ENCODE measurements at places on chromosomes 5 and 9.

- DNase-seq, result no peak
Observed at GRCh38 chr9:124878518-124878917, 16.6 kb downstream of the ARPC5L start.

DNA sequence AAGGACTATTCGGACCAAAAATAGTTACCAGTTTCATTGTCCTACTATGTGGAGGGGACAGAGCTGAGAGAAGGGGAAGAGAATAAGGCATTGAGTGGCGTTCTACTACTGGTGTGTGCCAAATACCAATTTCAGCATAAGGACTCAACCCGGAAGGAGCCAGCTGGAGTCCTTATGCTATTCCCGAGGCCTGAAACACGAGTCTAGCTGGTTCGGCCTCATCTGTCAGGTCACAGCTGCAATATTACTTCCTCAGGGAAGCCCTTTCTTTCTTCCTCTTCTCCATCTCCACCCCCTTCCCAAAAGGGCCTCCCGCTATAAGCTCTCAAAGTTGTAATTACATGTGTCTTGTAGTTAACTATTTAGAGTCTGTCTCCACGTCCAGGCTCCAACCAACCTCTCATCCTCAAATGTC, 20.5 kb upstream of the FER start:
- no peak for DNase-seq

GRCh38 chr9:123322273-123323195, 33.5 kb upstream of the CRB2 start:
- DNase-seq, result peak; percentile 62

GRCh38 chr9:71120501-71121247, 747 bp downstream of the TRPM3 start:
- no peak for DNase-seq

DNA sequence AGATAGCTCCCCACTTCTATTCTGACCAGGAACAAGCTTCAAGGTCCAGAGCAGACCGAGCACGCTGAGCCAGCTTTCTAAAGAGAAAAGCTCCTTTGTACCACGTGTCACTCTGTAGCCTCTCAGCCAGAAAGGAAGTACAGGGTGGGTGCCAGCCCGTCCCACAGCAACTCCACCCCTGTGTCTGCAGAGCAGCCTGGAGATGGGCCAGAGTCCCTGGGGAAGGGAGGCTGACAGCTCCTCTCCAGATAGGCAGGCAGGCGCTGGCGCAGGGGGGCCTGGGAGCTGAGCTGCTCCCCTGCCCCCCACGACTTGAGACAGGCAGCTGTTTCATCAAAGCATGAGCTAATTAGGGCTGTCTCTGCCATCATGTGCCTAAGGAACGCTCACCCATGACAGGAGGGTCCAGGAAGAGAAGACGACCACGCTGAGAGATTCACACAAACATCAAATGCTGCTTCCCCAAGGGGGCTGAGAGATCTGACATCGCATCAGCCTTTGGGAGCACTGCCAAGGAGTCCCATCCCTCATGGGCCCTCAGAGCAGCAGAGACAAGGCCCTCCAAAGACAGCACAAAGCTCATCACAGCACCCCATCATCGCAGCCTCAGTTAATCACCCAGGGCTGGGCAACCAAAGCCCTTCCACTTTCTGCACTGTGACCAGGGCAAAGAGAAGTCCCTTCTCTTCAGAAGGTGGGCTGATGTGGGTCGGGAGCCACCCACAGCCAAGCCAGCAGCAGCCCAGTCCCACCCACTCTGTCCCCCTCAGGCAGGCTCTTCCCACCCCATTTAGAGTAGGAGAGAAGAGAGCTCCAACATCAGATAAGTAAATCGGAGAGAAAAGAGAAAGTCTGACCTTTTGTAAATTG, 78.5 kb upstream of the LRRTM2 start:
- DNase-seq, result peak; percentile 29

DNA sequence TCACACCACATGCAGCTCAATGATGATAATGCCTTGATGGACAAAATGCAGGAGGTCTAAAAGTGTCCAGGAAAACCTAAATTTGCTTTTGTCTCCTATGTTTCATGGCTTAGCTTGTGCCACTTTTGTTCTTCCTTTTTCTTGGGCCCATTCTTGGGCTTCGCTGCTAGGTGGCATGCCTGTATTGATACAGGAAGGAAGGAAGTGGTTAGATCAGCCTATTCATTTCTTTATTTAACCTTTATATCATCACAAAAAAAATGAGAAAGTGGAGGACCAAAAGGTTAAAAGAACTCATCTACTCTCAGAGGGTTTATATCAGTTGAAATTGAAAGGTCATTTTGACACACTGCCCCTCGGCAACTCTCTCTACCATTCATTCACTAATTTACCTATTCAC, 260.2 kb downstream of the ARHGAP26 start:
- DNase-seq, result peak; percentile 25

DNA sequence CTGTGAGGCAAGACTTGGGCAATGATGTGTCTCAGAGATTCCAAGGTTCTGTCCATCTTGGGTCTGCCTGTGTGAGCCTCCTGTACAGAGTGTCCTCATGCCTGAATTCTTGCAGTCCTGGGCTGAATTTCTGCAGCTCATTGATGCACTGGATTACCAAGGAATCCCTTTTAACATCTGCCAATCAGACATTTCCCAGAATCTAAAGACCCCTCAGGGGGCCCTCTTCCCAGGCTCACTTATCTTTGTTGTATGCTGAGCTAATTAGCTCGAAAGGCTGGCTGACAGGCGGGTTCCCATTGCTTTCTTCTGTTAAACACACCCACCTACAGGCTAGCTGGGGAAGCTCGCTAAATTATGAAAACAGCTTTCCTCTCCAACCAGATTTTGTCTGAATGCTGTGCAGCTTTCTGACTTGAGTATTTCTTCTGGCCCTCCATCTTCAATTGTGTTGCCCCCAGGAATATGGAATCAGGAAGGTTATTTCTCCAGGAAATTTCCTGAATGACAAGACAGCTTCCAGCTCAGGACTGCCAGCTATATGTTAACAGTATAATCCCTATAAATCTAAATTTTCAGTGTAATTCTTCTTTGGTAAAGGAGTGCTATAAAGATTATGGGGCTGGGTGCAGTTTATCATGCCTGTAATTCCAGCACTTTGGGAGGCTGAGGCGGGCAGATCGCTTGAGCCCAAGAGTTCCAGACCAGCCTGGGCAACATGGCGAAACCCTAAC, at the start of gene LIX1:
LIX1 (minus strand) TSS at position 91 of the 734 bp plus-strand sequence; CDS start at position 56, 35 bp downstream.
- DNase-seq, result peak; percentile 41

DNA sequence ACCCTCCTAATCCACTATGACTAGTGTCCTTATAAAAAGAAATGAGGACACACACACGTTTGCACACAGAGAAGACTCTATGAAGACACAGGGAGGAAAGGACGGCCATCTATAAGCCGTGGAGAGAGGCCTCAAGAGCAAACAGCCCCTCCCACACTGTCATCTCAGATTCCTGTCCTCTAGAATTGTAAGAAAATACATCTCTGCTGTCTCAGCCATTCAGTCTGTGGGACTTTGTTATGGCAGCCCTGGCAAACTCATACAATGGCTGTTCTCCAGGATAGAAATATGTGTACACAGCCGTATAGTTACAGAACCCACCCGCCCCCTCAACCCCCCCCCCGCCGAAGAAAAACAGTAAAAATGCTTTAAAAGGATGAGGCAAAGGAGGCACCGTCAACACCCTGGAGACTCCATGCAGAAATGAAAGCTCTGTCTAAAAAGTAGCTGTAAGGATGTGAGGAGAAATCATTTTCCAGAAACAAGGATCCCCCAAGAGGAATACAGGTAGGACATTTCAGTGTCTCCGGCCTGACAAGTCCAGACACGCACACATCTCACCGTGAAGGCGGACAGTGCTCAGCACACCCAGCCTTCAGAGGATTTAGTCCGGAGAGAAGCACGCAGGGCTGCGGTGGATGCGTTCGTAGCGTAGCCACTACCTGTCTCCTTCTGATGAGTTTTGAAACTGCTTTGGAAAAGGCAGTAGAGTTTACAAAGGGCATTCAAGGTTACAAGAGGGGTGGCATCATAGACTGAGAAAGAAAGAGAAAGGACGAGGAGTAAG, 110.8 kb upstream of the ERCC6L2 start:
- DNase-seq, result no peak

GRCh38 chr9:114925039-114925438, 5.4 kb downstream of the TNFSF8 start:
- DNase-seq, result no peak

DNA sequence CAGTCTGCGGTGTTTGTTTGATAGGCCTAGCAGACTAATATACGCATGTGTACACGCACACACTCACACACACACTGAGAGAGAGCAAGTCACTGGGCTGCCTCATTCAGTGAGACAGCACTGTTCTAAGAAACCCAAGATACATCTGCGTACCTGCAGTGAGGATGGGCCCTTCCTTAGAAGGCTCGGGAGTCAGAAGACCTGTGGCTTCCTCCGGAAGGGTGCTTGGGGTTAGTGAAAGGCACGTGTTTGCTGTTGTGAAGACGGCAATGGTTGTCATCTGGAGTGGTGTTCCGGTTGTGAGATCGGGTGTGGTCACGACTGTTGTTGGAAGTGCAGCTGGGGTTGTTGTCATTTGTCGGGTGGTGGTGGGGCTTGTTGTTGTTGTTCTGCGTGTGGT, 11.7 kb downstream of the TIMD4 start:
- DNase-seq, result peak; percentile 24

- no peak for DNase-seq
Observed at GRCh38 chr5:167871091-167871490, 420.4 kb upstream of the WWC1 start.

- no peak for DNase-seq
Observed at GRCh38 chr9:86903734-86904085, 43.6 kb downstream of the GAS1 start.

GRCh38 chr9:131678499-131679111, 61.3 kb downstream of the RAPGEF1 start:
- DNase-seq, result peak; percentile 85

- no peak for DNase-seq
Observed at GRCh38 chr5:72451741-72452505, 55.3 kb downstream of the ZNF366 start.

DNA sequence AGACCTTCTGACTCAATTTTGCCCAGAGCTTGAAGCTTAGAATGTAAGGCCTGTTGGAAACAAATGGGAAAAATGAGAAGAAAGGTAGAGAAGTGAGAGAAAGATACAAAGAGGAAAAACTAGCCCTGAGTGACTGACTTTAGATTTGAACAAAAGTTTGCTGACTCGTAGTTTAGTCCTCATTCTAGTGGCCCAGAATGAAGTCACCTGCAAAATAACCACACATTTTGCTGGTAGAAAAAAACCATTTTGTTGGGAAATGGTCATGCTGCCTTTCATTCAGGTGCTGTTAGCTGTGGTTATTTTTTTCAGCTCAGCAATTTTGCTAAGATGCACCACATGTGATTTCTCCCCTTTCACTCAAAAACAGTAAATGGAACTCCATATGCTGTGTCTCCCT, 98.9 kb downstream of the MRPS27 start:
- DNase-seq, result no peak

DNA sequence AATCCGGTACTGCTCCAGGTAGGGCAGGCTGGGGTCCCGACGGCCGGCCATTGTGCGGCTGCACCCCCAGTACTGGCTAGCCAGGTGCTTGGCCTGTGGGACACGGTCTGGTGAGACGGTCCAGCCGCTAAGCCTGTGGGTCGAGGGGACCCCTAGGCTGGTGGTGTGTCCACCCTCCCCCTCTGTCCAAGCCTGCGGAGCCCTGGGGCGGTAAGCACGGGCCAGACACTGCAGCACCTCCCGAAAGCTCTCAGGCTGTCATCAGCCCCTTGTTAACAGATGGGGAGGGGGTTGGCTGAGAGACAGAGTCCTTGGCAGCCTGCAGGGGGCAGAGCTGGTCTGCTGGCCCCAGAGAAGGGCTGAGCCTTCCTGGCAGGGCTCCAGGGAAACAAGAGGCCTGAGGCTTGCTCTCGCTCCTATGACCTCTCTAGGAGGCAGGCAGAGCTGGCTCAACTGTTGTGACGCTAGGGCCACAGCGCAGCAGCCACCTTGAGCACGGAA, 11.8 kb upstream of the MRNIP start:
- no peak for DNase-seq

DNA sequence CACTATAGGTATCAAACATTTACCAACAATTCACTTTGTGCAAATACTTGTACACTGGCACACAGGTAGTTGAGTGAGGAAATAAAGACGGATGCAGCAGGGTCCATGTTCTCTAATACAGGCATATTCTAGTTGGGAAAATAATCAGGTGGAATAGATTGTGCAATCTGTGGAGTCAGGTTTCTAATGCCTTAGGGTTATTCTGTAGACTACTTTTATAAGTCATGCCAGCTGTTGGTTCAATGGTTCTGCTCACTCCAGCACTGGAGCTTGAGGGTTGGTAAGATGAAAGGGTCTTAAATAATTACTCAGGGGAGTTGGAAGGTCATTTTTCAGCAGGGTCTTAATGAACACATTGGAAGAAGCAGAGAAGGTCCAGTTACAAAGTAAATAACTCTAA, 690.3 kb upstream of the DMAC1 start:
- DNase-seq, result no peak

- peak; percentile 24 for DNase-seq
Observed at GRCh38 chr5:54754878-54755277, 230.5 kb downstream of the ESM1 start.

DNA sequence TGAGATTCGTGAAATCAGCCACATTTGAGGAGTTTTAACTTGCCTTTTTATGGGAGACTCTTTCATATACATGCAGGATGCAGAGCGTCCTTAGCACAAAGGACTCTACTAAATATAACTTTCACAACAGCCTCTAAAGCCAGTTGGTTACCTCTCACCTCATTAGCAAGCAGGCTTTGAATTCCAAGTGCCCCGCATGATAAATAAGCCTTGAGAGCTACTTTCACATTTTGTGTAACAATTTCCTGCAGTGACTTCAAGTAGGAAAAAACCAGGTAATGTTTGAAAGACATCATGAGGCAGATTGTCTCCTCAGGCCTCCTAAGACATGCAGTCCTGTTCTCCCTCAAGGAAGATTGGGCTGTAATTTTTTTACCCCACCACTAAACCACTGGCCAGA, 50.5 kb downstream of the RALGPS1 start:
- no peak for DNase-seq

DNA sequence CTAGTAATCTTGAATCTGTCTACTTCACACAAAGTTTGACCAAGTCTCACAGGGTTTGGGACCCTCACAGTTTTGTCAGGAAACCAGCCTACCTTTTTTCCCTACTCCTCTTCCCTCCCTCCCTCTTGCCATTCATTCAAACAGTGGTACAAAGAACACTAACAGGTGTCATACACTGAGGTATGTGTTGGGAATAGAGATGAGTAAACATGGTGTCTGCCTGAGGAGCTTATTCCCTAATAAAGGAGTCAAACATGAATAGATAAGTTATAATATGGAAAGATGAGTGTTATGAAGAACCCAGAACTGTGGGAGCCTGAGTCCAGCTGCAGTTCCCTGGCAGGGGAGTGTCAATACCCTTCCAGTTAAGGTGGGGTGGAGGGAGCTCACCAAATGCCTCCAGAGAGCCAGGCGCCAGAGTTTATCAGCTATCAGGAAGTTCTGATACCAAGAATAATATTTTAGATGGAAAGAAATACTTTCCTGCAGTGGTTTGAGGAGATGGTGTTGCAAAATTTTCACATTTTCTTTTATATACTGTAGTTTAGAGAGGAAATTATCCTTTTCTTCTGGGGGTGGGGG, 183.4 kb upstream of the NR3C1 start:
- DNase-seq, result no peak

DNA sequence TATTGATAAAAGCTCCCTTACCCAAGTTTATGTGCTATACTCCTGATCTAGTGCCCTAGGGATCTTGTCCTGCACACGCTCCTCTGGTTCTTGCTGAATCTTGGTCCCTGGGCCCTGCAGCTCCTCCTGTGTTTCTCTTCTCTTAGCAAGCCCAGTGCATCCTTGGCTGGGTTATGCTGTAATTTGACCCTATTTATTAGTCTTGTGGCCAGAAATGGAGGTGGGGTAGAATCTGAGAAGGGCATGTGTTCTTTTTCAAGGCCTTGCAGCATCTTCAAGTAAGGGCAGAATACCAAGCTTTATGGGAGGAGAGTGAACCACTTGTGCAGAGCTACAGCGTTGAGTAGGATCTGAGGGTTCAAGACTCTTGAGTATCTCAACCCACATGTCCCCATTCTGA, 366.8 kb downstream of the FAM170A start:
- no peak for DNase-seq

Measured in CD4-positive, alpha-beta T cell treated with Interleukin-1 beta for 1 hour (primary cell).